ENCODE measurements at places on chromosomes 1 and 21.

- no peak for DNase-seq
Measured at GRCh38 chr1:96967311-96967710, 245.7 kb downstream of the PTBP2 start.

GRCh38 chr1:33152685-33153432 is 29.0 kb downstream of the TRIM62 start:
- no peak for DNase-seq

GRCh38 chr1:41437011-41437355 is 47.5 kb downstream of the EDN2 start:
- no peak for DNase-seq

DNA sequence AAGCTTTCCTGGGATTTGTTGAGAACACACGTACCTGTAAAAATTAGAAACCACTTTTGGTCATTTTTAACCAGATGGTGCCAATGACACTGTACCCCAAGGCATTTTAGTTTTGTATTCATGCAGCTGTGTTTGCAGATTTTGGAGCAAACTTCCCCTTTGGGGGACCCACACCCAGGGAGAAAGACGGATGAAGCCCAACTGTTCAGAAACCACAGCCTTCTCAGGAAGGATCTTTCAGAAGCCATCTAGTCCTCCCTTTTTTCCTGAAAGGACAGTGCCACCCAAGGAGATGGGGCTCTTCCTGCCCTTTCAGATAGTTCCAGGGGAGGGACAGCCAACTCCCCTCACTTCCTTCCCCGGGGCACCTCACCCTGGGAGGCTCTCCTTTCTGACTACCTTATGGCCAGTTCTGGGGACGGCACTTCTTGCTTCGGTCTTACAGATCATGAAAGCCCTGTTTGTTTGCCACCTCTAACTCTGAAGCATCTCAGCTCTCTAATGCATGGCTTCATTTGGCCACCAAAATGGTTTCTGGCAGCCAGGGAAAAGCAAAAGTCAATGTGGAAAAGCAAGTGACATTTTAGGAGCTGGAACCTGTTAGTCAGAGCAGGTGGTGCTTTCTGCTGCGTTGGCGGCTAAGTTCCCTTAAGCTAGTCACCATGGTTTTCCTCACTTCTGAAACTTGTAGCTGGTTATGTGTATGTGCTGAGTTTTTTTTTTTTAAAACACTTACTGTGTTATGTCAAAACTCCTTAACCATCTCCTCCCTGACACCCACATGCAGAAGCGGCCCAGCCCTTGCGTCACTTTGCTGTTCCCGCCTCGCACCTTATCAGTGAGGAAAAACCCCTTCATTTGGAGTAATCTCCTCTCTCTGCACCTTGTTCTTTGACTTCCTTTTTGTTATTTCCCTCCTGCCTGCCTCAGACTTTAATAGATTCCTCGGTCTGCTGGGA is 10.1 kb downstream of the TMCC2 start:
- DNase-seq = no peak

DNA sequence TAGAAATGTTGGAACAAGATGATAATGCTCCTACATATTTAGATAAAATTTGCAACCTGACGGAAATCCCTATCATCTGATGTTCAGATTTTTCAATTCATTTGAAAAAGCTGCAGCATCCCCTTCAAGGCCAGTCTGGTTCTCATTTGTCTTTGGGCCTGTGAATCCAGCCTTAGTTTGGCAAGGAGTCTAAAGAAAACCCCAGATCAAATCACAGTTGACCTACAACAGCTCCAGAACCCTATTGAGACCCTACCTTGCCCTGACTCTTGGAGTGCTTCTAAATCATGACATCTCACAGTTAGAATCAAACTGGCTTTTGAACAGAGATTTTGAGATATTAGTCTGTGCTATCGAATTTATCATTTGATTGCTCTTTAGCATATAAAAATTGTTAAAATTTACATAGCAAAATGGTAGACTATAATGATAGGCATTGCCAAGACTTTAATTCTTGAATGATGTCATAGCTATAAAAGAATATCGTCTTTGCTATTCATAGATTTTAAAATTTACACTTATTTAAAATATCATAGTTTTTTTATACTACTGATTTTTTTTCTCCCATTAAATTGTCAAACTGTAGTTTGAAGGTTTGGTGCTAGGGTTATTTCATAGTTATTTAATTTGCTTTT is 2.2 kb downstream of the PPP2R5A start:
- no peak for DNase-seq

GRCh38 chr1:234681990-234682389 is 72.0 kb upstream of the IRF2BP2 start:
- DNase-seq = no peak
